Smooth muscle cell of the coronary artery (primary cell): ENCODE measurements at places on chromosomes 4 and X. TPM values are rescaled to one million over a fixed set of nuclear protein-coding genes. Genes with fewer than 3 reads are reported as not detected.

The FGFR3 gene
- total RNA-seq, result 0.47 and 0.83 TPM in 2 replicates

The INTU gene
- total RNA-seq, result 3.1 and 9.1 TPM in 2 replicates

The DHX15 gene
- 93.4 and 127 TPM in 2 replicates for total RNA-seq

The FAT1 gene
- 167 and 434 TPM in 2 replicates for total RNA-seq

The MAGEA6 gene
- total RNA-seq, result not detected in 2 replicates

The HDX gene
- total RNA-seq, result 2.0 and 2.9 TPM in 2 replicates

The UGT2B11 gene
- total RNA-seq, result not detected in 2 replicates

The ESX1 gene
- not detected in 2 replicates for total RNA-seq

The CCKAR gene
- under 0.01 TPM in 1 of 2 replicates, not detected in the other for total RNA-seq

The RPS6KA6 gene
- total RNA-seq, result 0.82 and 1.2 TPM in 2 replicates

The NFKB1 gene
- total RNA-seq, result 22.5 and 33.6 TPM in 2 replicates

The BEX1 gene
- total RNA-seq, result 0.47 and 16.2 TPM in 2 replicates

The PHOX2B gene
- total RNA-seq, result not detected in 2 replicates

The IL3RA gene
- not detected in 2 replicates for total RNA-seq

The FREM3 gene
- 0.08 TPM in 1 of 2 replicates, not detected in the other for total RNA-seq

The CT45A10 gene
- not detected in 2 replicates for total RNA-seq

The RNF128 gene
- 1.1 and 1.6 TPM in 2 replicates for total RNA-seq

The TLR10 gene
- not detected in 2 replicates for total RNA-seq

The KLHL8 gene
- total RNA-seq, result 15.4 and 68.0 TPM in 2 replicates

The HS6ST2 gene
- total RNA-seq, result 0.08 TPM in 1 of 2 replicates, not detected in the other

The CTAG2 gene
- total RNA-seq, result not detected in 2 replicates

The PNMA6A gene
- total RNA-seq, result 0.68 and 2.2 TPM in 2 replicates

The ENOX2 gene
- total RNA-seq, result 4.8 and 6.9 TPM in 2 replicates

The PDE6B gene
- total RNA-seq, result 1.4 TPM in 1 of 2 replicates, not detected in the other

The RNF212 gene
- total RNA-seq, result 0.60 and 0.82 TPM in 2 replicates

The SHROOM3 gene
- 1.1 and 25.0 TPM in 2 replicates for total RNA-seq

The PAGE1 gene
- not detected in 2 replicates for total RNA-seq

The FAM149A gene
- total RNA-seq, result 2.3 and 8.8 TPM in 2 replicates

The ADGRG4 gene
- total RNA-seq, result not detected in 2 replicates

The FAM53A gene
- 0.23 and 1.5 TPM in 2 replicates for total RNA-seq

The CT45A3 gene
- total RNA-seq, result not detected in 2 replicates

The DMP1 gene
- total RNA-seq, result not detected in 2 replicates

The AMTN gene
- total RNA-seq, result 1.1 TPM in 1 of 2 replicates, not detected in the other

The GNPDA2 gene
- total RNA-seq, result 20.0 and 21.1 TPM in 2 replicates

The CENPVL1 gene
- not detected in 2 replicates for total RNA-seq

The ART3 gene
- total RNA-seq, result not detected in 2 replicates

The EIF1AX gene
- 13.3 and 15.9 TPM in 2 replicates for total RNA-seq

The NXF2B gene
- total RNA-seq, result not detected in 2 replicates

The MAGEA4 gene
- total RNA-seq, result not detected in 2 replicates

The USP17L19 gene
- total RNA-seq, result not detected in 2 replicates

The FUNDC2 gene
- 39.4 and 59.9 TPM in 2 replicates for total RNA-seq

The RHOXF2 gene
- not detected in 2 replicates for total RNA-seq

The S100G gene
- not detected in 2 replicates for total RNA-seq

The CTAG1B gene
- not detected in 2 replicates for total RNA-seq

The ZDHHC15 gene
- total RNA-seq, result 0.23 and 0.38 TPM in 2 replicates

The YY2 gene
- total RNA-seq, result 1.1 and 1.3 TPM in 2 replicates

The HTRA3 gene
- total RNA-seq, result 0.45 and 6.8 TPM in 2 replicates

The ITM2A gene
- 1.6 TPM in 1 of 2 replicates, not detected in the other for total RNA-seq
